ENCODE measurements at places on chromosomes 6 and 20.

DNA sequence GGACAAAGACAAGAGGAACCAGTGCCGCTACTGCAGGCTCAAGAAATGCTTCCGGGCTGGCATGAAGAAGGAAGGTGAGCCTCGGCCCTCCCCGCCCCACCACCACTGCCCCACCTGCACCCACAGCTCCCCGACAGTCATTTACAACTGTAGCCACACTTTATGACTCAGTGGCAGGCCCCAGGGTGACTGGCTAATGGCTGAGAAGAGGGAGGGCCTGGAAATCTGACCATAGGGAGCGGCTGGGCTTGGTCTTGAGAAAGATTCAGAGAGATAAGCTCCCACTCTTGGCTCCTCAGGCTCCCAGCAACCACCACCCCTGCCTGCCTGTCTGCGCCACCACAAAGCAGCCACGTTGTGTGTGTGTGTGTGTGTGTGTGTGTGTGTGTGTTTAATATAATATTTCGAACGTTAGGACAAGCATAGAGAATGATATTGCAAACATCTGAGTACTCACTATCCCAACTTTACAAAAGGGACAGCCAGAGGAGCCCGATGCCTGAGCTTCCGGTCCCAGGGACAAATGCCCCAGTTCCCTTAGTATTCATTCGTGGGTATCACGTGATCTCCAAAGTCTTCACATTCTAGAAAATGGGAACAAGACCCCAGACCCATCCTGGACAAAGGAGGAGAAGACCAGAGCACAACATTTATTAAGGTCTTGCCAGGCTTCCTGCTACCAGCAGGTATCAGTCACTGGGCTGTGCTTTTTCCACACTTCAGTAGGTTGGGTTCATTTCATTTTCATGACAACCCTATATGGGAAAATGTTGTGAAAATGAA is 52.1 kb downstream of the HNF4A start:
- DNase-seq = no peak

GRCh38 chr20:38034108-38034649 is 633 bp downstream of the RPRD1B start:
- no peak for DNase-seq

GRCh38 chr6:105607636-105608621 is 205.0 kb upstream of the PREP start:
- no peak for DNase-seq

DNA sequence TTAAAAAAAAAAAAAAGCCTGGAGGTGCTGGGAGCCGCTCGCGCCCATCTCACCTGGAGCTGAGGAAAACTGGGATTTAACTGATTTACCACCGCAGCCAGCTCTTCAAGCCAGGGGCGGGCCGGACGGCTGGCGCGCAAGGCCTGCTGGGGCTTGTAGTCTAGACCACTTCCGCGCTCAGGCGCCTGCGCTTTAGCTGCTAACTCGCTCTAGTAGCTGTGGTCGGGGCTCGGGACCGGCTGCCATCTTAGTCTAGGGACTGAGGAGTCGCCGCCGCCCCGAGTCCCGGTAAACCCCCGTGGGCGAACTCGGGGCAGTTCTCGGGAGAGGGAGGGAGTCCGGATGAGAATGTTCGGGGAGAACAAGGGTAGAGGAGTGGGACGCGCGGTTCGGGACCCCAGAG is at the start of gene ITCH:
ITCH (plus strand) TSS at position 212 of the 403 bp plus-strand sequence. CDS start 30,539 bp downstream, outside the sequence.
- DNase-seq = peak; percentile 66

DNA sequence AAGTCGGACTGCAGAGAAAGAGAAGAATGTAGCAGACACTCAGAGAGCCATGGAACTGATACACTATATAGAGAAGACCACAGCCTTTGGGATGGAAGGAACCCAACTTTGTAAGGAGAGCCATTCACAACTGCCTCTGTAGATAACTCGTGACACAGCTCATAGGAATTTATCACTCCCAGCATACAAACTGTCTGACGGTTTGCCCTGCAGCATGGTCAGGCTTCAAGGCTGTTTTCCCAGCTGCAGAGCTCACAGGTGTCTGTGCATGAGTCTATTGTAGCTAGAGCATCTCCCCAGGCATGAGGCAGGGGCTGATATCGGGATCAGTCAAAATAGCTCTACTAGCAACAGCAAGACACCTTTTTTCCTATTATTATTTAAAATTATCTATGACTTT is 130.5 kb upstream of the DTNBP1 start:
- no peak for DNase-seq

- no peak for DNase-seq
Observed at GRCh38 chr6:75993236-75994162, 79.0 kb downstream of the IMPG1 start.

DNA sequence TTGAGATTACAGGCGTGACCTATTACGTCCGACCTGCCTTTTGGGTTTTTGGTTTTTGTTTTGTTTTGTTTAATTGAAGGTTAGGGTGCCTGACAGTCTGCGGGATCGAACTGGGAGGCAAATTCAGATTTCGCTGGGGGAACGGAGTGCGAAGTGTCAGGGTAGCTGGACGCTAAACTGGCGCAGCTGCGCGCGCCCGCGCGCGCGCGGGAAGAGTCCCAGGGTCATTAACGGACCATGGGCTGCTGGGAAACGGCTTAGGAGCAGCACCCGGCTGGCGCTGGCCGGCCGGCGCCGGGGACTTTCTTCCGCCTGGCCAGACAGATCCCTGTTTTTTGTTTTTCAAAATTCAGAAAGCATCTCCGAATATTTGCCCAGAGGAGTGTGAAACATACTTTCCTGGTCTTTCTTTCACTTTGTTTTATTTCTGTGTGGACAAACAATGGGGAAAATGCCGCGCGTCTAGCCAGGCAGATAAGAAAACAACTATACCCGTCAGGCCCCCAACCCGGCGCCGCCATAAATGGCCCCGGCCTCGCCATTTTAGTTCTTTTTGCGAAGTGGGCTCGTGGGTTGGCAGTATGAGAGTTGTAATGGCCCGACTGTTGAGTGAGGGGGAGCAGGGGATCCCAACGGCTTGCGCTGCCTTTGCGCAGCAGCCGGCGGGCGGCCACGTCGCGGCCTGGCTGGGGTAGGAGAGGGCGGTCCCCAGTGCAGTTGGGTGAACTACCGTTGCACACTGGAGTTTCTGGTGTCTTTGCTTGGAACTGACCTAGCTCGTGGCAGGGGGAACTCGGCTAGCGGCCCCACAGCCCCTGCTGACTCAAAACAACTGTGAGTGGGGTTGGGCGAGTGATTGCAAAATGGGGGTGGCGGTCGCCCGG is 7.1 kb downstream of the HSPA1B start:
- peak; percentile 64 for DNase-seq

GRCh38 chr6:162976141-162976540 is 248.4 kb downstream of the PACRG start:
- no peak for DNase-seq

DNA sequence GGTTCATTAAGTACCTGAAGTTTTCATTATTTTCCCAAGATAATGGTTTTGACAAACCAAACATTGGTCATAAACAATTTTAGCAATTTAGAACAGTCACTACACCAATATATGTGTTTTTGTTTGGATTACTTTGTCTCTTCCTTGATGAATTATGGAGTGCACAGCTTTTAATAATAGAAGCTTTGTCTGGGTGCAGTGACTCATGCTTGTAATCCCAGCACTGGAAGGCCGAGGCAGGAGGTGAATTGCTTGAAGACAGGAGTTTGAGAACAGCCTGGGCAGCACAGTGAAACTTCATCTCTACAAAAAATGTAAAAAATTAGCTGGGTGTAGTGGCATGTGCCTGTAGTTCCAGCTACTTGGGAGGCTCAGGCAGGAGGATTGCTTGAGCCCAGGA is 89.4 kb upstream of the ANKEF1 start:
- DNase-seq = no peak

DNA sequence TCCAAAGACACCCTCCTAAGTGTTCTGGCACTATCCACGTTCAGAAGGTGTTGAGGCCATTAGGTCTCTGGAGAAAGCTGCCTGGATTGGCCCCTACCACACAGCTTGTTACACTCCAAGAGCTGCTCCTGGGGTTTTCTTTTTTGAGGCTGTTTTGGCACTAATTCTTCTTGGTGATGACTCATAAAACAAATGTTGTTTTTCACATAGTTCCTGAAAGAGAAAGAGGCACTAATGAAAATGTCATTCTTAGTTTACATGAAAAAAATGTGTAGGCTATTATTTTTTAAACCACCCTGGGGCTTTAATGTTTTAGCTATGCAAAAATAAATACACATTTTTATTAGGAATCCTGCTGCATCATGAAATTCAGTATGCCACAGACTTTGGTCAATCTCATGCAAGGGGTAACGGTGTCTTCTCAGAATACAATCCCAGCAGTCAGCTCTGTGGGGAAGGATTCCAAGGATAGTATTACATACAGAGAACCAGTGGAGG is 38.1 kb downstream of the TBPL1 start:
- no peak for DNase-seq

- peak; percentile 50 for DNase-seq
Observed at GRCh38 chr20:36919715-36920333, 31.7 kb downstream of the SAMHD1 start.

DNA sequence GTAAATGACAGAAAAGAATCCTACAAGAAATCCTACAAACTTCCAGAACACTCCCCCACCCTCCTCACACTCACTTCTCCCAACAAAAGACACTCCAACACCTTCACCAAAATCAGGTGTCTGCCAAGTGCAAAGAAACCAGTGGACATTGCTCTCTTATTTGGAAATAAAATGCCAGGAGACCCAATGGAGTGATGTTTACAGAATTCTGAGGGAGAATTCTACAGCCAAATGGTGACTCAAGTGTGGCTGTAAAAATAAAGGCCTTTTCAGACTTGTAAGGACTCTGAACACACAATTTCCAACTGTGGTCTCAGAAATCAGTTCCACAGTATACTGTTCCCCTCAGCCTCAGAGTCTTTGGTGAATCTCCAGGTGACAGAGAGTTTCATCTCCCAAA is 109.6 kb upstream of the CARMIL1 start:
- DNase-seq = no peak

- no peak for DNase-seq
Observed at GRCh38 chr20:58714340-58714922, 21.8 kb downstream of the NPEPL1 start.

DNA sequence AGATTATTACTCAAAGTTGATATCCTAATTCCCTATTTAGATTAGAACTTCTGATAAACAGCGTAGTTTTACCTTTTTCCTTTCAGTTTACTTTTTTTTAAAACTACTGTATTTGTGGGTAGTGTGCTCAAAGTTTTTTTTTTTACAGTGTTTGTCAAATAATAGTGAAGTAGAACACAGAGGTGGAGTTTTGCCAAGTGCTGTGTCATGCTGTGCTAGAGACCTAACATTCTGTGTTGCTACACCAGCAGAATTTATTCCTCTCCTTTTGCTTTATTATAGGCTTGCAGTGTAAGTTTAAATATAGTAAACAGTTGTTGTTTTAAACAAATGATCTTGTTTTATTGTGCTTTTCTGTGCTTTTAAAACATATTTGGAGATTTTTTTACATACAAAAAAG is 125.4 kb downstream of the HIVEP1 start:
- no peak for DNase-seq

GRCh38 chr6:136284909-136285308 is 4.7 kb downstream of the BCLAF1 start:
- no peak for DNase-seq

GRCh38 chr6:14361297-14361696 is 243.7 kb downstream of the CD83 start:
- DNase-seq = no peak

DNA sequence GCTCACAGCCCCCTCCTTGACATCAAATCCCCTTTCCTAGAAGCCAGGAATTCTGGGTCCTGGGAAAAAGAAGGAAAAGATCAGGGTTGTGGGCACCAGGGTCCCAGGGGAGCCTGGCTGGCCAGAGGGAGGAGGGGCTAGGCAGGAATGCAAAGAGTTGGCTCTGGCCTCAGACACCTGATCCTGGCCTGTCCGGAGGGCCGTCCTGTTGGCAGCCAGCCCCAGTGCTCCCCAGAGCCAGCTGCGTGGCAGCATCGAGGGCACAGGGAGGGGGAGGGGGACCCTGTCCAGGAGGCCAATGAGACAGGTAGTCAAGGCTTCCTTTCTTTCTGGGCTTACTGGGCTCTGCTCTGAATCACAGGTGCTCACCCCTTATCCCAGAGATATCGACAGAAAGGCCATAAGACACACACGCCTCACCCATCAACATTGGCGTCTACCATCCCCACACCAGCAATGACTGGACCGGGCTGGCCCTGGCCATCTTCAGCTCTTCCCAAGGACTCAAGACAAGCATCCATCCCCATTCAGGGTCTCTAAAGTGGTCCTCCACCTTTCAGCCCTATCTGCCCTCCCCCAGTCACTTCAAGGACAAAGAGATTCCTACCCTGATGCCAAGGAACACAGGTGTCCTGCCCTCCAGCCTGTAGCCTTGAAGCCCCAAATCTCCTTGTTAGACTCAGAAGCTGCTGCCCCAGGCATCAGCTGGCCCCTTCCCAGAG is 723 bp downstream of the COL11A2 start:
- DNase-seq = no peak

DNA sequence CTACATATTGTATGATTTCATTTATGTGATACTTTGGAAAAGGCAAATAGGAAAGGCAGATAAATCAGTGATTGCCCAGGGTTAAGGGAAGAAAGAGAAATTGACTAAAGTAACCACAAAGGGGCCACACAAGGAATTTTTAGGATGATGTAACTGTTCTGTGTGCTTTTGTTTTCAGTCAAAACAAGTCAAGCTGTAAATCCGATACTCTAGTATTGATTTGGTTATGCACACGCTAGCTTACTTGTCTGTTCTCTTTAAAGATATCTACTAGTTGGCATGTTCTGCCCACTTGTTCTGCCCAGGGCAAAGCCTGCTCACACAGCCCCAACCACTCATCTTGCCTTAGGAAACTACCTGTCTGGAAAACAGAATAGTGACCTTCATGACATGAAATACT is 6.4 kb downstream of the FBXL4 start:
- DNase-seq = no peak

DNA sequence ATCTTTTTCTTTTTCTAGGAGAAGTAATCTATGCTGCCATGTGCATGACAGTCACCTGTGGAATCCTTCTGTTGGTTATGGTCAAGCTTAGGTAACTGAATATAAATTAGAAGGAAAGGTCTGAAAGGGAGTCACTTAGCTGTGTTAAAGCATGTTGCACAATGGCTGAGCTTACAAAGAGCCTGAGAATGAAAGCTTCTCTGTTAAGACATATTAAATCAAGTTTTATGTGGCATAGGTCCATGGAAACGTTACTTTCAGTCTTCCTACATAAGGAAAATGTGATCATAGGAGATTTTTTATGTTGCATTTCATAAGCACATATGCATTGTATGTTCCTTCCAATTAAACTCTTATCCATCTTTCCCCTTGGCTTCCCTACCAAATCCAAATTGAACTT is 72.1 kb downstream of the GFRAL start:
- no peak for DNase-seq

DNA sequence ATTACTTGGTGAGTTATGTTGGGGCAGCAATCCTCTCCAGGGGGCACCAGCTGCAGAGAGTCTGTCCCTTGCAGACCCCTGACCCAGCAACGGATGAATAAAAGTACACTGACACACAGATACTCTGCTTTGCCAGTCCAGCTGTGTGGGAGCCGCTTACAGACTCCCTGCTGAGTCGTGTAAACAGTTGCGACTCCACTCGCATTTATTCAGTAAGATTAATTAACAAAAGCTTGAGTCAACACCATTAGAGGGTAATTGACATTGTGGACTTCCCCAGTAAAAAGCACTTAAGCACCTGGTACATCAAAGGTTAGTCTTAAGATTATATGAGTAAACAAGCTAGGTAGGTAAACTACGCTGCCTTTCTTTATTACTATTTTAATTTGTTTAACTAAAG is 92.0 kb upstream of the TMEM181 start:
- DNase-seq = no peak

- peak; percentile 48 for DNase-seq
Observed at GRCh38 chr6:16108921-16109658, 19.8 kb upstream of the MYLIP start.

All from glomerular endothelial cell (primary cell).